H9 (cell line): ENCODE measurements at places on chromosomes 3 and 15. TPM values are rescaled to one million over a fixed set of nuclear protein-coding genes. Genes with fewer than 3 reads are reported as not detected.

DNA sequence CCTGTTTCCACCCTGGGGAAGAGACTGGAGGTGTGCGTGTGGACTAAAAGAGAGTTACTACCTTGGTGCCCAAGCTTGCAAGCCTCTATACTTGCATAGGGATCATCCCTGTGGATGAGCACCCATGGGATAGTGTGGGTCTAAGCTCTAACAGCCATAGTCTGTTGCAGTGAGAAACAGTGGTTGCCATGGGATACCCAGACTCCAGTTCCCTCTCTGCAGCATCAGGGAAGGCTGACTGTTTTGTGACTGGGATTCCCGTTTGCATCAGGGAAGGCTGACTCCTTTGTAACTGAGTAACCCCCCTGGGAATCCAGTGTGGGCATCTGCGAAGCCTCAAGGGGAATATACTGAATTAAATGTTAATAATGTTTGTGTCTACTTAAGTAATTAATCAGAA, 196.1 kb downstream of the ZNF621 start:
- no peak for DNase-seq

DNA sequence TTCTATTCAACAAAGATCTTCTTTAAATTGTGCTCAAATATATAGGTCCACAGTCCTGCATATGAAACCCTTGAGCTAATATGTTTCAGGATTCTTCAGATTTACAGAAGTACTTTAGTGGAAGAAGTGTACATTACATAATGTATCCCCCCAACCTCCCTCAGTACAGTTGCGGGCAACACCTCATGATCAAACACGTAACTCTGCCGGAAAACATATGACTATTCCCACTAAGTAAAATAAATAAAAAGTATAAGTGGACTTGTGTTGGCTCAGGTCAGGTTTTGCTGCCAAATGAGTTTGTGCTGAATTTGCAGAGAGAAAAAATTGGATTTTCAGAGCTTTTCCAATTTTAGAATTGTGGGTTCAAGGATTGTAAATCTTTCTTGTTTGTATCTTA, 267.6 kb upstream of the MDFIC2 start:
- no peak for DNase-seq

GRCh38 chr3:82081351-82081750, 319.9 kb upstream of the GBE1 start:
- no peak for DNase-seq

DNA sequence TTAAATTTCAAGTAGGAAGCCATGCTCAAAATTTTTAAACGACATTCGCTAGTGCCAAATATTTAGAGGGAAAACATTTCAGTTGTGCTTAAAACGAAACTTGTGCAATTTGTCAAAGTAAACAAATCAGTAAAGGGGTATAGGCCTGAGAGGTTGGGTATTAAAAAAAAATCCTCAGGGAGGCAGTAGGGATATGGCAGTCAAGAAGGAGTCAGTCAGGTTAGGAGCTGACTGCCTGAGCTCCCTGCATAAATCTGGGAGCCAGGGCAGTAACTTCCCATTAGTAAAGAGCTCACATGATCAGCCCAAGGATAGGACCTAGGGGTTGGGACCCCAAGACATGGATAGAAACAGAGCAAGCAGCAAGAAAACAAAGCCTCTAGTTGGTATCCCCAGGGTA, 120.7 kb upstream of the STAC start:
- no peak for DNase-seq

DOCK3 gene
- total RNA-seq: 7.0 and 8.3 TPM in 2 replicates

BOC gene
- 3.5 and 4.0 TPM in 2 replicates for total RNA-seq

GRCh38 chr3:186512570-186513302, 31.4 kb downstream of the CRYGS start:
- no peak for DNase-seq

- DNase-seq: no peak
Observed at GRCh38 chr15:100757661-100758060, 122.0 kb upstream of the ALDH1A3 start.

CHRNA5 gene
- total RNA-seq: 16.5 and 21.6 TPM in 2 replicates

- DNase-seq: no peak
Observed at GRCh38 chr3:66354001-66354400, 133.2 kb downstream of the SLC25A26 start.

- DNase-seq: no peak
Observed at GRCh38 chr3:44424758-44425157, 52.7 kb downstream of the ZNF445 start.

DNA sequence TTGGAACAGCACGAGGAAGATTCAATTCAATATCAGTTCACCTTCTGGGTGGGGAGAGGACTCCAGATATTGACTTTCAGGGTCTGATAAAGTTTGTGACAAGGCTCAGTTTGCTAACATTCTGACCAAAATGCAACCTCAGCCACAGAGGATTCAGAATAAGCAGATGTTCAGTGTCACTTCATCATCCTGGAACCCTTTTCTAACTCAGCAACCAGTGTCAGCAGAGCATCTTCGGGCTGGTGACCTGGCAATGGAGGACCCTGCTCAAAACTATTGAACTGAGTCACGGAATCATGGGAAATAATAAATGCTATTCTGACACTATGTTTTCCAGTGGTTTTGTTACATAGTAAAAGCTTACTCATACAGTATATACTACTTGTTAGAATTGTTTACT, 433.4 kb upstream of the CFAP20DC start:
- no peak for DNase-seq

- DNase-seq: no peak
Observed at GRCh38 chr3:38171622-38172021, 6.3 kb downstream of the OXSR1 start.

GRCh38 chr3:10941972-10942371, 50.6 kb upstream of the SLC6A1 start:
- DNase-seq: peak; percentile 55

KLHL6 gene
- not detected in 2 replicates for total RNA-seq

VPS33B gene
- 16.3 and 21.1 TPM in 2 replicates for total RNA-seq

MUC4 gene
- 0.70 and 1.2 TPM in 2 replicates for total RNA-seq

- DNase-seq: peak; percentile 67
Observed at GRCh38 chr15:67144609-67145311, 79.4 kb downstream of the SMAD3 start.

EIF4G1 gene
- total RNA-seq: 532 and 544 TPM in 2 replicates

- no peak for DNase-seq
Observed at GRCh38 chr15:39188314-39188713, 392.6 kb upstream of the THBS1 start.

- no peak for DNase-seq
Observed at GRCh38 chr3:153767601-153768560, 353.3 kb upstream of the ARHGEF26 start.

IREB2 gene
- total RNA-seq: 87.6 and 93.3 TPM in 2 replicates

DNA sequence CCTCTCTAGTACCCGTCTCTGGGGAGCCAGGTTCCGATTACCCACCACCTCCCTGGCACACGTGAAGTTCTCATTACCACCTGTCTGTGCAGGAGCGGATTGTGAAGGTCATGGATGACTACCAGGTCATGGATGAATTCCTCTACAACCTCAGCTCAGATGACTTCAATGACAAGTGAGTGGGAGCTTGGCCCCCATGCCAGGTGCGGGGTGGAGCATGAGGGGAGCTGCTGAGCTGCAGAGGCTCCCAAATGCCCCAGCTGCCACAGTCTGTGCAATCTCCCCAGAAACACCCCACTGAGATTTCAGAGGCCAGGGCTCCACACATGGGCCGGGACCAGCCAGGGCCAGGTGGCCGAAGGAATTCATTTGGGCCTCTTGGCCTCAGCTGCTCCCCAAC, 34.3 kb downstream of the DNAH1 start:
- no peak for DNase-seq

DNA sequence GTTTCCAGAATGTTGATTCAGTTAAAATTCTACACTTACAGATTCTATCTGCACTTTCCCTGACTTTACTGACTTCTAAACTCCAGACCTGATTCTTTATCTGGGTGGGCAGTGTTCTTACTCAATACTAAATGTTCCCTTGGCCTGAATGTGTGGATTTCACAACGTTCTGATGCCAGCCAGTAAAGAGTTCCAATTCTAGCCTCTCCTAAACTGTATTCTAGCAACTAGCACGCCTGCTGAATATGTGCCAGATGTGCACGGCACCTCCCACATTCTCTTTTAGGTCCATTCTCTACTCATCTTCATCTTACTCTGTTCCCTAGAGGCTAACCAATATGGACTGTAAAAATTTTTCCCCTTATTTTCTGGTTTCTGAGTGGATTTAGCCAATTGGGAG, 479.5 kb upstream of the AGTR1 start:
- DNase-seq: no peak

TRPM1 gene
- not detected in 2 replicates for total RNA-seq
